IPS-NIHi11 (cell line): ENCODE measurements at places on chromosomes 1 and 21.
A peak's percentile ranks its signal among the peaks of the same experiment; 100 is the strongest.

DNA sequence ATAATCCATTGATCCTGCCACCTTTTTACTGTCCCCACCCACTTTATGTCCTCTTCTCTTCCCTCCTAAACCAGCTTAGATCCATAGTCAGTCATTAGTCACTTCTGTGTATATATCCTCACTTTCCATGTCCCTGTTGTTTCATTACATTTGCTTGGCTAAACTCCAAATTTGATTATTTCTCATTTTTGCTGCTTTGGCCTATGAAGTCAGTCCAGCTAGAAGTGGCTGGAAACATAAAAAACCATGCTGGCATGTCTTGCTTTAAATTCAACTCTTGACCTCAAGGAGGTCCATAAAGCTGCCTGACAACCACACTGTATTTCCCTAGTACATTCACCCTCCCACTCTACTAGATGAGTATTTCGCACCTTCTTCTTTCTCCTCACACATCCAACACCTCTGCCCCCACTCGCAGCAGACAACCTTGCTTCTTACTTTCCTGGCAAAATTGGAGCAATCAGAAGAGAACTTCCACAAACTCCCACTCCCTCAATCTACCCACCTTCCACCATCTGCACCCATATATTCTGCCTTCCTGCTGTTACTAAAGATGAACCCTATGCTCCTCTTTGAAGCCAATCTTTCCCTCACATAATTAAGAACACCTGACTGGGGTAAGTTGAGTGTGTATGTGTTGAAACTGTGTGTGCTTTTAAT, 72.1 kb downstream of the ZNF648 start:
- DNase-seq = no peak

GRCh38 chr1:226672339-226672762, 66.7 kb downstream of the ITPKB start:
- no peak for DNase-seq

DNA sequence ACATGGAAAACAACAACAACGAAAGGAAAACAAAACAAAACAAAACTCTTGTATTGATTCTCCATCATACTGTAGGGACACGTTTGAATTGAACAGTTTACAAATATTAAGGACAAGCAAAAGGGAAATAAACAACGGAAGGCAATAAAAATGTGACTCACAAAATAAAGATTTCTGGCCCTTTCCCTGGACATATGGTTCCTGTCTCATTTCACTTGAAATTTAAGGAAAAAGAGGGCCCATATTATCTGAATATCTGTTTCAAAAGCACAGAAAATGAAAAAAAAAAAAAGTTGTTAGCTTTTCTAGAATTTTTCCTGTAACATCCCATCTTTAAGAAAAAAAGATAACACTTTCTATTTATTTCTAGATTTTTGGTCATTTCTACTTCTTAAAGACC, 3.6 kb upstream of the PKN2 start:
- DNase-seq = no peak

GRCh38 chr1:21157868-21158267, 18.8 kb downstream of the EIF4G3 start:
- no peak for DNase-seq

GRCh38 chr1:94609619-94610018, 68.1 kb upstream of the F3 start:
- no peak for DNase-seq

GRCh38 chr1:5680600-5680999, 311.6 kb downstream of the NPHP4 start:
- DNase-seq = no peak

DNA sequence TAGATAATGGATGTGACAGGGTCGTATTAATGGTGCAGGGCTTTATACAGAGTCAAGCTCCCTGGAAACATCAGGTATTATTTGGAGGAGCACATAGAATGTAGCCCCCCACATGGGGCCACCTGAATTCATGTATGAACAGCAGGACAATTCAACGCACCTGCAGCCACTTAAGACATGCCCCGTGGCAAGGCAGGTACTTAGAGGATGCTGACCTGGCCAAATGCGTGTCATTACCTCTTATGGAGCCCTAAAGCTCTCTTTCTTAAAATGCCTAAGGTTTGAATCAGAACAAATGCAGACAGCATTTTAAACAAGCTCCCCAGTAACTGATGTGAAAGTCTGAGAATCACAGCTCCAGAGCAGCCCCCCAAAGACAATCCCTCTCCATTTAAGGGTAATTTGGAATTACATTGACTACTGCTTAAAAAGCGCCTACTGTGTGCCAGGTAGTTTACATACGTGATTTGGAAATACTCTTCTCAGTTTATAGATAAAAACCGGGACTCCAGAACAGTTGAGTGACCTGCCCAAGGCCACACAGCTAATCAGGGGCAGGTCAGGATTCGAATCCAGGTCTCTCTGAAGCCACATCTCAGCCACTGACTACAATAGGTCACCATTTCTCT, 71.0 kb upstream of the KLHDC7A start:
- DNase-seq = no peak

GRCh38 chr1:62245201-62245600, 50.6 kb downstream of the L1TD1 start:
- DNase-seq = no peak

GRCh38 chr1:238226810-238227209, 336.1 kb upstream of the ZP4 start:
- DNase-seq = no peak

GRCh38 chr1:111990878-111991718, 1.6 kb upstream of the KCND3 start:
- peak; percentile 77 for DNase-seq

GRCh38 chr1:18828224-18828623, 31.2 kb downstream of the TAS1R2 start:
- no peak for DNase-seq

GRCh38 chr1:84889437-84889836, 3.6 kb downstream of the LPAR3 start:
- DNase-seq = no peak

DNA sequence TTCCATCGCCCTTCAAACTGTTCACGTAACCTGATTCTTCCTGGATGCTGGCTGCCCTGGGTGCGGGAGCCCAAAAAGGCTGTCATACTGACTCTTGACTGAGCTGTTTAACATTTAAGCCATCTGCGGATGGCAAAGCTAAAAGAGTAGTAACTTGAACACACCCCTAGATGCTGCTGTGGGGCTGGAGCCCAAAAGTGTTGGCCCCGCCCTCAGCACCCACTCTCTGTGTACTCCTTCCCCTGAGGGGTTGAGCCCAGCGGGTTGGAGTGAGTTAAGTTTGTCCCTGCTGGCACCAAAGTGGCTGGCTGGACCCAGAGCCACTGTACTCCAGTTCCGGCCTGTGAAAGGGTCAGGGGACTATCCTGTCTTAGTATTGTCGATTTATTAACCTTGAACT, 640.6 kb downstream of the PTPRU start:
- DNase-seq = no peak

DNA sequence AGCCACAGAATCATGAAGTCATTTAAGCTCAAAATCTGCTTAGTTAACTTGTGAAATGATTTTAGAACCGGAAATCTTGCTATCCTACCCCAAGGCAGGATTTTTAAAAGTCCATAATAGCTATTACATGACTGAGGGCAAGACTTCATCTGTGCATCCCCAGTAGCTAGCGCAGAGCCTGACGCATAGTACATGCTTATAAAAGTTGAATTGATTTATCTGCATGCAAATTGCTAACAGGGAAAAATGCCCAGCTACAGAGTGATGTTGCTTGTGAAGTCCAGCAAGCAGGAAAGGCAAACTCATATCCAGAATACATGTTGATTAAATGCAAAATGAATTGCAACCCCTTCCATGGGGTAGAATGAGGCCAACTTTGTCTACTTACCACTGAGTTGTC, 8.1 kb upstream of the MAP1LC3C start:
- DNase-seq = no peak

DNA sequence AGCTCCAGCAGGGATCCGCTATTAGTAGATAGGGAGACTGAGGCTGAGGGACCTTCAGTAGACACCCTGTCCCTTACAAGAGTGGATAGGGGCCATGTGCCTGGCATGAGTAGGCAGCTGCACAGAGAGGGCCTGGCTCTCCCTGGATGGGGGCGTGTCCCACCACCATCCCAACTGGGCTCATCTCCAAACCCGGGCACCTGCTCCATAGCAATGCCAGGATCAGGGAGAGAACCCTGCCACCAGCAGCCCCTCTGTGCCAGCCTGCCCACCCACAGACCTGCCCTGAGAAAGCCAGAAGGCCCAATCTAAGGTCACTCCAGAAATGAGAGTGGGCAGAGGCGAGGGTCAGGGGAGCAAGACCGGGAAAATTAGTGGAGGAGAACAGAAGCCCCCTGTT, 121.3 kb downstream of the GRIK3 start:
- DNase-seq = no peak

DNA sequence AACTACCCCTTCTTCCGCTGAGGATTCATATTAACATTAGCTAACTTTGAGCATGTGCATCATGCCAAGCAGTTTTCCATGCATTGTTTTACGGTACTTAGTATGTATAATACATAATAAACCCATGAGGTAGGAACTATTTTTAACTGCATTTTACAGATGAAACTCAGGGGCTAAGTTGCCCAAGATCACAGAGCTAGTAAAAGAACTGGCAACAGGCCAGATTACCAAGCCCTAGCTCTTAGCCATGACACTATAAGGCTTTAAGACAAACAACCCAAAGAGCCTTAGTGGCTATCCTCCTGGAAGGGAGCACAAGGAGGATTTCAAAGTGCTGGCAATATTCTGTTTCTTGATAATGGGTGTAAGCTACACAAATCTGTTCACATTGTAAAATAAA, 6.1 kb downstream of the AK2 start:
- DNase-seq = no peak

GRCh38 chr1:33161061-33161681, 20.7 kb downstream of the TRIM62 start:
- peak; percentile 59 for DNase-seq

DNA sequence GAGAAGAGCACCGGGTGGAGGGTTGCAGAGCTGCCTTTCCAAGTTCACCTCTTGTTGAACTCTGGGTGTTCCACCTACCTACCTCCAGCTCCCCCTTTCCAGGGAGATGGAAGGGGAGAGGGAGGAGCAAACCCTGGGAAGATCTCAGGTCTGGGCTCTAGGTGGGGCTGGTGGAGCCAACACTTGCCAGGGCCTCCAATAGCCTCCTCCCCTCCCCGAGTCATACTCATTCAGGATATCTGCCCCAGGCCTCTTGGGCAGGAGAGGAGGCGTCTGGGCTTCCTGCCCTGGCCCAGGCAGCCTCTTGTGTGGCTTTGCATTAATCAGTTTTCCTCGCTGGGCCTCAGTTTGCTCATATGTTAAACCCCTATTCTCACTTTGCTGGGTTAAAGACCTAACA, 13.4 kb downstream of the RAP1GAP start:
- DNase-seq = peak; percentile 75

- DNase-seq = no peak
Measured at GRCh38 chr1:207321790-207322645, 540 bp downstream of the CD55 start.

- DNase-seq = no peak
Measured at GRCh38 chr1:200329208-200329882, 80.5 kb downstream of the ZNF281 start.

DNA sequence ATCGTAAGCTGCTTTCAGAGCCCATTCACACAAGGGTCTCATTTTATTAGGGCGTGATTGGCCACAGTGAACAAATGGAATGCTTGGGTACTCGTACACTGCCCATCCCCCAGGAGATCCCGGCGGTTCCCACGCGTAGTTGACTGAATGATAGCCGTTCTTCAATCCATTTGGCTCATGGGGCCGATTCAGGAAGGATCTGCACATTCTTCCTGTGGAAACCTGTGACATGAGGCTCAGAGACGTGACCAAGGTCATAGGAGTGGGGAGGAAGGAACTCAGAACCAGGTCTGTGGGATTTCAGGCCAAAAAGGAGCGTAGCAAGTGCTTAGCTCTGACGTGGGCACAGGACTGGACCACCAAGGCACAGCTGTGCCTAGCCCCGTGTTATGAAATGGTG, 11.7 kb downstream of the ABCG1 start:
- DNase-seq = no peak

- no peak for DNase-seq
Measured at GRCh38 chr1:160032165-160032820, 503 bp upstream of the PIGM start.

DNA sequence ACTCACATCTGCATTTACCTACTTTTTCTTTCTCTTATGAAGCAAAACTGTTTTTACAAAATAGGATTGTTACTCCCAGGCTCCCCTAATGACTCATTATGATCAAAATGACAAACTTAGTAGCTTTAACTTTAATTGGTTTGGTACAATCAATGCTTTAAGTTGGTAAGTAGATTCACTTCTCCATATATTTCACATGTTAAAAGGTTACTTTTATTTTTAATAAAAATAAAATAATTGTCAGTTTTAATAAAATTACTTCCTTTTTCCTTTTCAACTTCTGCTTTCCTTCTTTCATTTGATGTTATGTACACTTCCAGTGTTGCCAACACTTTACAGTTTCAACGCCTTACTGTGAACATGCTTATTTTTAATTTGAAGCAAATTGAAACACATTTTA, 477.6 kb downstream of the SETD4 start:
- DNase-seq = no peak

- DNase-seq = no peak
Measured at GRCh38 chr21:17466166-17466565, 46.7 kb upstream of the CXADR start.

GRCh38 chr1:68454534-68454933, 4.8 kb upstream of the RPE65 start:
- no peak for DNase-seq

DNA sequence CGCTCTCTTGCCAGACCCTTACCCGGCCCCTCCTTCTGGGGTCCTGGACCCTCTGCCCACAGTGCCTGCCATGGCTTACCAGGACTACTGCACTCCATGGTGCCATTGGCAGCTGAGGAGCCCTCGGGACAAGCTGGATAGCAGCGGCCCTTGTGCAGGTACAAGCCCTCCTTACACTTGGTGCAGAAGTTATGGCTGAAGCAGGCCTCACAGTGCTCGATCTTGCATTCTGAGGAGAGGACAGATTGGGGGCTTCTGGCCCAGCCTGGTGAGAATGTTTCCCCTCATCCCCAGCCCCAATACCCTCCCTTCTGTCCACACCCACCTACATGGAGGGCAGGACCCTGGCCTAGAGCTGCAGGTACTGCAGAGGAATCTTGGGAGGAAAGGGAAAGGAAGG, 18.4 kb upstream of the GNL2 start:
- DNase-seq = no peak

DNA sequence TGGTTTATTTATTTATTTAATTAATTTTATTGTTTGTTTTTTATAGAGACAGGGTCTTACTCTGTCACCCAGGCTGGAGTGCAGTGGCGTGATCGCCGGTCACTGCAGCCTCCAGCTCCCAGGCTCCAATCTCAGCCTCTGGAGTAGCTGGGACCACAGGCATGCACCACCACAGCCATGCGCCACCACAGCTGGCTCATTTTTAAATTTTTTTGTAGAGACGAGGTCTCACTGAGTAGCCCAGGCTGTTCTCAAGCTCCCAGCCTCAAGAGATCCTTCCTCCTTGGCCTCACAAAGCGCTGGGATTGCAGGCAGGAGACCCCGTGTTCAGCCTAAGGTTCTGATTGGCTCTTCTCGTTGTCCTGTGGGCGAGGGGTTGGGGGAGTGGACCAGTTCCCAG, 22.1 kb downstream of the UMODL1 start:
- DNase-seq = no peak
